Endothelial cell (in vitro differentiated cells): ENCODE measurements at places on chromosomes 12 and 14.
A peak's percentile ranks its signal among the peaks of the same experiment; 100 is the strongest.

- DNase-seq: no peak
These were observed 1.3 kb downstream of the TAMALIN start for GRCh38 chr12:52007982-52008510.

GRCh38 chr12:69350777-69351176 is 2.6 kb downstream of the LYZ start:
- DNase-seq: no peak

GRCh38 chr12:2960996-2961616 is 1.9 kb downstream of the TEAD4 start:
- DNase-seq: peak; percentile 14

- DNase-seq: peak; percentile 50
These were observed 1.1 kb downstream of the IPO8 start for GRCh38 chr12:30694412-30695198.

DNA sequence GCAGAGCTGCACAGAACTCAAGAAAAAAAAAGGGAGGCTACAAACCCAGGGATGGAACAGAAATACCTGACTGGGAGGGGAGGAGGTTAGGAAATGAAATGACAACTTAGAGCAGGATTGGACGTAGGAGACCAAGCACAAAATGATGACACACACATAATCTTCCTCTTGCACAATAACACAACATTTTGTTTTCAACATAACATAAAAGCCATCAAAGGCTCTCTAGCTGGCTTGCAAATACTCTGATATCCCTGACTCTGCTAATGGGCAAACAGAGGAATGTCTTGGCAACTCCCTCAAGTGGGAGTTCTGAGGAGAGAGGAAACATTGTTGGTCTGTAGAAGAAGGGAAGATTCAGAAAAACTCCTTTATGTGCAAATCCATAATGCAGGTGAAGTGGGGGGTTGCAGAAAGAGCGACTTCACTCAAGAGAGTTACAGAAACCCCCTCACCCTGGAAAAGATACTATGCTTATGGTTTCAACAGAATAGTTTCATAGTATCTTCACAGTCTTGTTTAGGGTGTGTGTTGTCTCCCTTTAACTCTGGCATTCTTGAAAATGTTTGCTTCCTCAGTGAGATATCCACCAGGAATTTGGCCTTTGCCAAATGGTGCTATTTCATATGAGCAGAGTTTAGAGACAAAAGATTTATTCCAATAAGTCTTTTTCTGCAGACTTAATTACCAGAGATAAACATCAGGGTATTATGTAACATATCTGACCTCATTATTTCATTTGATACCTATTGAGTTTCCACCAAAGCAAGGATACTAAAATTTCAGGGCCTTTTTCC is 43.8 kb upstream of the LTBP2 start:
- no peak for DNase-seq

- DNase-seq: no peak
These were observed 50.3 kb downstream of the TSHR start for GRCh38 chr14:81005540-81006228.

GRCh38 chr12:125208942-125209341 is 143.7 kb downstream of the AACS start:
- DNase-seq: no peak

DNA sequence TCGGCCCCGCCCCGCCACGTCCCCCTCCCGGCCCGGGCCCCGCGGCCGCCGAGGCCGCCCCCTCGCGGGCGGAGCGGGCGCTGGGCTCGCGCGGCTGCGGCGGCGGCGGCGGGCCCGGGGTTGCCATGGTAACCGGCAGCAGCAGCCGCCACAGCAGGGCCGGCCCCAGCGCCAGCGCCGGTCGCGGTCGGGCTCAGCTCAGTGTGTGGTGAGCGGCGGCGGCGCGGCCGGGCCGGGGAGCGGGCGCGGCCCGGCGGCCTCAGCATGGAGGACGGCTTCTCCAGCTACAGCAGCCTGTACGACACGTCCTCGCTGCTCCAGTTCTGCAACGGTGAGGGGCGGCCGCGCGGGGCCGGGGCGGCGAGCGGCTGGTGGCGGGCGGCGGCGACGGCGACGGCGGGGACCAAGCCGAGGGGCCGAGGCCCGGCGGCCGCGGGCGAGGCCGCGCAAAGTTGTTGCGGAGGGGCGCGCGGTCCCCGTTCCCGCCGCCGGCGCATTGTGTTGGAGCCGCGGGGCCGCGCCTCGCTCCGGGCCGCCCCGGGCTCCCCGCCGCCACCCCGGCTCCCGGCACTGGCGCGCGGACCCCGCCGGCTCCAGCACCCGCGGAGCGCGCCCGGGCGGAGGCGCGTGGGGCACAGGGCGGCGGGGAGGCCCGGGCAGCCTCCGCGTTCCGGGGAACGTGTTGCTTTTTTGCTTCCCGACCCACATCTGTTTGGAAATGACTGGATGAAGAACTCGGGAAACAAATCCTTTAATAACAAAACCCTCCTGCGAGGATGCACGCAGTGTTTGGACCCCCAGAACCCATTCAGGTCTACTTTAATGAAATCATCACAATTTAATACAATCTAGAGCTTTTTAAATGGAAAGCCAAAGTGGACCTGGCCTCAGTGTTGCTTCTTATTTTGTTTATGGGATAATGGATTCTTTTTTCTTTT is at the start of gene EML1:
Gene EML1, plus strand, starts transcription at position 201 of the 938 bp plus-strand sequence. Its CDS starts 64 bp downstream, at position 265.
- peak; percentile 88 for DNase-seq

DNA sequence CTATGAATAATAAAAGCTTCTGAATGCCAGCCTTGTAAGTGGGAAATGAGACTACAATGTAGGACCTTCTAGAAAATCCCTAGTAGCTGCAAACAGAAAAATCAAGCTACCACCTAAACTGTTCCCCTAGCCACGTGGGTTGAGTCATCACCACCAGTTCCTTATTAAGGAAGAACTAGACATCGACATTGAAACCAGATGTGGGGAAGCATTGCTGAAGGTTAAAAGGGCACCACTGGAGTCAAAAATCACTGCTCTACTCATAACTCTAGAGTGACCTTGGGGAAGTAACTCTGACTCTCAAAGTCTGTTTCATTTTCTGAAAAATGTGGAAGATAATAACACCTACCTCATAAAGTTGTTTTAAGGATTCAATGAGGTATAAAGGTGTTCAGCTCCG is 9.4 kb upstream of the CNIH1 start:
- no peak for DNase-seq

DNA sequence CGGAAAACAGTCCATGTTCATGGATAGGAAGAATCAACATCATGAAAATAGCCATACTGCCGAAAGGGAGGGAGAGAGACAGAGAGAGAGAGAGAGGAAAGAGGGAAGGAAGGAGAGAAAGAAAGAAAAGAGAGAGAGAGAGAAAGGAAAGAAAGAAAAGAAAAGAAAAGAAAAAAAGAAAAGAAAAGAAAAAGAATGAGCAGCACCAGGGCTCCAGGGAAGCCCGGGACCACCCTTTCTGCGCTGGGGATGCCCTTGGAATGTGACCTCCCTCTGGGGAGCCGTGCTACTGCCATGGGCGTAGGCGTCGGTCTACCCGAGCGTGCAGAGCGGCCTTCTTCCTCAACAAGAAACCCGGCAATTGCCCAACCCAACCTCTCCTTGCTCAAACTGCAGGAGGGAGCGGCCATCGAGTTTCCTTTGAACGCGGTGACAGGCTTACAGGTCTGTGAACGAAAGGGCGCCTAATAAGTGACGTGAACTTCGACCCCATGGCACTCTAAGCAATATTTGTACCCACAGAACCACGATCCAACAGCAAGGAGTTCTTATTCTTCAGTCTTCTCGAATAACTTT is 16.9 kb downstream of the OR6S1 start:
- DNase-seq: peak; percentile 22

GRCh38 chr12:52057638-52058576 is 6.7 kb downstream of the NR4A1 start:
- no peak for DNase-seq

DNA sequence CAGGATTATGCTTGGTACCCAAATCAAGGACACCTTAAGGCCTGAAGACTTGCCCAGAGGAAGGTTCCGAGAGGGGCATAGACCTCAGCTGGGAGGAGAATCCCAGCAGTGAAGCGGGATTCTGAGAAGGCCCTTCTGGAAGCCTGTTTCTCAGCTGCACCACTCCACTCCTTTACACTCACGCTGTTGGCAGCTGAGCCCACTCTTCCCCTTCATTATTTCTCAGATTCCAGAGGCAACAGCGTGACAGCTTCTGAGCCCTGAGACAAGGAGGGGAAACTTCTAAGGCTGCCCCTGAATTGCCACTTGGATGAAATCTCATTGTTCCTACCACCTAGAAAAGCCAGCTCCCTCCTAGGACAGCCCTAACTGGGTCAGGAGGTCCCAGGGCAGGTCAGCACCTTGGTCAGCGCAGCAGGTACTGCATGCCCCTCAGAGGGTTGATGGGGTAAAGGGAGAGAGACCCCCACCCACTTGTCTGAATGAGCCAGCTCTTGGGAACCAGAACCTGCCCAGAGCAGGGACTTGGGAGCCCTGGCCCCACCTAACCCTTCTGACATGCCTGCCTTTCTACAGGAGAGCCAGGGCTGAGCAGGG is 53.9 kb downstream of the ISCA2 start:
- no peak for DNase-seq

DNA sequence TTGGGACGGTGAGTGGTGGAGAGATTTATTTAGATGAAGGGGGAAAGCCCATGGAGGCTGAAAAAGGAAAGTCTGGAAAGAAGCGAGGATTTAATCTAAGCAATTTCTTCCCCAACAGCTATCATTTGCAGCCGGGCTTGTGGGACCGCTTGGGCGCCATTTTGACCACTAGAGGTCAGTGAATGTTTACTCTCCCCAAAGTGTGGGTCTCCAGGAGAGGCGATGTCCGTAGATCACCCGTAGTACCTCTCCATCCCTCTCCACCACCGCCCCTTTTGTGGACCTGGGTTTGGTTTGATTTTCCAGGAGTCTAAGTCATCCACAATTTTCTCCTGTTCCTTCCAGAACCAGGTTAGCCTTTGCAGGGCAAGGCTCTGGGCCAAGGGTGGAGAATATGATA is 91.2 kb upstream of the PARP11 start:
- DNase-seq: peak; percentile 45

DNA sequence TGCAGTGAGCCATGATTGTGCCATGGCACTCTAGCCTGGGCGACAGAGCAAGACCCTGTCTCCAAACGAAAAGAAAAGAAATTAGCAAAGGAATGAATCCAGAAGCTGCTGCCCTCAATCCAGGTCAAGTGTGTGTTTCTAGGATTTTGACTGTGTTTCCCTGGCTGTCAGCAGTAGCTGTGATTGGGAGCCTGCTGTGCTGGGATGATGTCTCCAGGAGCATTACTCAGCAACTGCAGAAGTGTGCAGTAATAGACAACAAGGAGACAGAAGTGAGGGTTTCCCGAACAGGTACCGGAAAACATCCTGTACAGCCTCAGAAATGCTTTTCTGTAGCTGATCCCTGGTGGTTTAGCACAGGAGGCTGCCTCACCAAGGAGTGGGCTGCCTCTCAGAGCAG is 492.5 kb downstream of the FUT8 start:
- no peak for DNase-seq

GRCh38 chr14:75518625-75519024 is 3.6 kb upstream of the BATF start:
- peak; percentile 57 for DNase-seq

- DNase-seq: no peak
These were observed 7.4 kb upstream of the HVCN1 start for GRCh38 chr12:110696283-110696682.

DNA sequence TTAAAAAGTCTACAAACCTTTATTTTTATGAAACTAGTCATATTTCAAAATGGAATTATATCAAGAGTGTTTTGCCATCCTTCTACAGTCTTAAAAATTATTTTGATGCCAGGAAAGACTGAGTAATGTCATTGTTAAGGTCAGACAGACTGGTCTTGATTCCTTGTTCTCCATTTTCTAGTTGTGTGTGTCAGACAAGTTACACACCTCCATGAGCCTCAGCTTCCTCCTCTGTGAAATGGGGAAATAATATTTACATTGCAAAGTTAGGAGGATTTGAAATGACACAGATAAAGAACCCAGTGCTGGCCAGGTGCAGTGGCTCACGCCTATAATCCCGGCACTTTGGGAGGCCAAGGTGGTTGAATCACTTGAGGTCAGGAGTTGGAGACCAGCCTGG is 47.4 kb upstream of the ELK3 start:
- no peak for DNase-seq

DNA sequence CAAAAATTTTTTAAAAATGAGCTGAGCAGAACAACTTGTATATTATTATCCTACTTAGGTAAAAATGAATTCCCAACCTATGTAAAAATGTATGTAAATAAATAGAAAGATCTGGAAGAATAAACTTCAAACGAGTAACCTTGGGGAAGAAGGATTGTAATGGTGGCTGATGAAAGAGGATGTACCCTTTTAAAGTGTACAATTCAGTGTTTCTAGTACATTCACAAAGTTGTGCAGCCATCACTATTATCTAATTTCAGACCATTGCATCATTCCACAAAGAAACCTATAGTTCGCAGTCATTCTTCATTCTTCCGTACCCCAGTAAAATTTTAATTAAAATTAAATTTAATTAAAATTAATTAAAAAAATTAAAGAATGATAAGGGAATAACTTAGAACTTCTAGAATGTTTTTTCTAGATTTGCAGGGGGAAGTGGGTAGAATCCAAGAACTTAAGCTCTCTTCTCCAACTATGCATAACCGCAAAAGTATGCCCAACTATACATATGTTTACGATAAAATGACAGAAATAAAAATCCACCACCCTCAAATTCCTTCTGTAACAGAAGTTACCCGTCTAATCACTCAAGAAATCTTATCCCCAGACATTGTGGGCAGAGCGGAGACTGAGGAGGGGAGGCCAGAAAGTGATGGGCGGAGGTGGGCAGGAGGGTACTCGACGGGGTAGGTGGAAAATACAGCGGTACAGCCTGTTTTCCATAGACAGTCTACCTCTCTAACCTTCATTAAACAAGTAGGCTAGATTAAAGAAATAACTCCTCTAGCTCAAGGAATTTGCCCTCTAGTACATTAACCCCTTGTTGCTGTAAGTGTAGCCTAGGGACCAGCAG is 921 bp downstream of the DEPDC4 start:
- no peak for DNase-seq

- DNase-seq: no peak
These were observed 7.7 kb downstream of the CLBA1 start for GRCh38 chr14:104993306-104993705.

GRCh38 chr14:101104485-101104884 is 201.0 kb upstream of the RTL1 start:
- no peak for DNase-seq

DNA sequence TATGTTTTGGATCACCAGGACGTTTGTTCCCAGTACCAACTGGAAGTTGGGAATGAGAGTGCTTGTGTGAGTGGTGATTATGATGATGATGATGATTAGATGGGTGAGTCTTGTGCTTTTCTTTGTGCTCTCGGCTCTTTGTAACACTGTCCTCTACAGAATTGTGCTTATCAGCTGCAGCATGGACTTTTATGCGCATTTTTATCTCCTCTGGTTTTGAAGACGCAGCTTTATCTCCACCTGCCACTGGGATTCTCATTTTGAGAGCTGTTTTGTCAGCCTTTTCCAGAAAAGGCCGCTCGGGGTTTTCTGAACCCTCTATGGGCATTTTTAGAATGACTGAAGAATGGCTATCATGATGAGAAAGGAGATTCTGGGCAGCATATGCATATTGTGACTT is 11.5 kb upstream of the KANSL2 start:
- no peak for DNase-seq

- DNase-seq: no peak
These were observed 12.8 kb downstream of the CFAP73 start for GRCh38 chr12:113162102-113163029.
